ENCODE measurements at places on chromosomes 11 and 22.

- DNase-seq: no peak
Observed at GRCh38 chr11:35036639-35037038, 102.3 kb upstream of the CD44 start.

DNA sequence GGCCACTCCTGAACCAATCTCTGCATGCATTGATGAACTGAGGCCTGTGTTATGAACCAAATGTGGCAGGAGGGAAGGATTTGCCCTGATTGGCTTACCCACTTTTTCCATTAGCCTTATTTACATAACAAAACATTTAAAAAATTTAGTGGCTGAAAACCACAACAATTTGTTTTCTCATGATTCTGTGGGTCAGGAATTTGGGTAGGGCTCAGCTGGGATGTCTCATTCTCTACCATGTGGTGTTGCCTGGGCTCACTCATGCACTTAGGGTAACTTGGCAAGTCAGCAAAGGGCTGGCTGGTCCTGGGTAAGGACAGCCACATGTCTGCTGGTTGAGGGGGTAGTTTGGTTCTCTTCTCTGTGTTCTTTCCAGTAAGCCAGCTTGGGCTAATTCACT, 35.1 kb upstream of the CYP2R1 start:
- no peak for DNase-seq

DNA sequence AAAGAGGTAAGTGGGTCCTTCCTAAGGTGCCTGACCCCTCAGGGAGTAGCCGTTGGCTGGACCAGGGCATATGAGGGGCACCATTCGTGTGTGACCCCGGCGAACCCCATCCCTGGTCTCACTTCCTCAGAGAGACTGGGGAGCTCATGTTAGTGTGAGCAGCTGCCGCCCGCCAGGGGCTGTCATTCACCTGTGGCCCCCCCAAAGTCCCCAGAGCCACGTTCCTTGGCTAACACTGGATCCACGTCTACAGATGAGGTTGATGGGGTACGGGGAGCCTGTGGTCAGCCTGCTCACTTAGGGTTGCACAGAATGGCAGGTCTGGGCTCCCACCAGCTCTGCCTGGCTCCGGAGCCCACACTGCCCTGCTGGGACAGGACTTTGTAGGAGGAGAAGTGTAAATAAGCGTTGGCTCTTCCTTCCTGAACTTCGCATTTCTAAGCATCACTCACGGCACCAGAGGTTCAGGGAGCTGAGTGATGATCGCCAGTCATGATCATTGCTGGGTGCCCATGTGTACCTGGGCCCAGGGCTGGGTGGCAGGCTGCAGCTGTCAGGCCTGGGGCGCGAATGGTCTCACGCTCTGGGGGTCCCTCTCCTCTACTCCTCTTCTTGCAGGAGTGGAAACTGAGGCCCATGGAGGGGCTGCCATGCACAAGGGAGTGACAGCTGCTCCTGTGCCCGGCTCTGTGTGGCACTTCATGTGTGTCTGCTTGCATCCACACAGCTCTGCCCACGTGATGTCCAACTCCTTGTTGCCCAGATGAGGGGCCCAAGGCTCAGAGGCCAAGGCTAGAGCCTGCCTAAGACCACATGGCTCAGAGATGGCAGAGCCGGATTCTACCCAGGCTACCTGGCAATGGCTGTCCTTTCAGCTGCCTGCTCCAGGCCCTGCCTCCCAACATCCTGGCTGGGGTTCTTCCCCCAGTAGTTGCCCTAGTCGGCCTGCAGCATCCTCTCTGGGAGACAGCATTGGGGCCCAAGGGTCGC, 11.1 kb downstream of the TTC38 start:
- DNase-seq: no peak

DNA sequence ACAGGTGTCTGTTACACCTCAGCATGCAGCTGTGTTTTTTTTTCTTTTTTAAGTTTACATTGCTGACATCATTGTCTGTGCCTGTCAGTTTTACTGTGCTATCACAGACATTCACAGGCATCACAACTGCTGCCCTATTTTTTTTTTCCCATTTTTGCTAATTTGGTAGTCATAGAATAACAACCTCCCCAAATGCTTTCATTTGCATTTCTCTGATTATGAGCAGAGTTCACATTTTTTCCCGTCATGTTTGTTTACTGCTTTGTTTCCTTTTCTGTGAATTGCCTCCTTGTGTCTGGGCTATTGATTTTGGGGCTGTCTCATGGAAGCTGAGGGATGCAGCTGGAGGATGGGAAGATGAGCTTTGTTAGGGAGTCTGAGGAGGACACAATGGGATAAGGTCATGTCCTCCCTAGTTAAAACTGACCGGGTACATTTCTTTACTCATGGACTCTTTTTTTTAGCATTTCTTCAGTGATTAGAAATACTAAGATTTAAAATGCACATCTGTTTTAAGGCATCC, 155.1 kb downstream of the LDLRAD3 start:
- no peak for DNase-seq

DNA sequence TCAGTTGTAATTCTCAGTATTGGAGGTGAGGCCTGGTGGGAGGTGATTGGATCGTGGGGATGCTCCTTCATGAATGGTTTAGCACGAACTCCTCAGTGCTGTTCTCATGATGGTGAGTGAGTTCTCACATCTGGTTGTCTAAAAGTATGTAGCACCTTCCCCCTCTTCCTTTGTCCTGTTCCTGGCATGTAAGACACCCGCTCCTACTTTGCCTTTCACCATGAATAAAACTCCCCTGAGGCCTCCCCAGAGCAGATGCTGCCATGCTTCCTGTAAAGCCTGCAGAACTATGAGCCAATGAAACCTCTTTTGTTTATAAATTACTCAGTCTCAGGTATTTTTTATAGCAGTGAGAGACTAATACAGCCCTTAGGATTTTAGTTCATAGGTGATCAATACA, 191.5 kb downstream of the MAML2 start:
- no peak for DNase-seq

DNA sequence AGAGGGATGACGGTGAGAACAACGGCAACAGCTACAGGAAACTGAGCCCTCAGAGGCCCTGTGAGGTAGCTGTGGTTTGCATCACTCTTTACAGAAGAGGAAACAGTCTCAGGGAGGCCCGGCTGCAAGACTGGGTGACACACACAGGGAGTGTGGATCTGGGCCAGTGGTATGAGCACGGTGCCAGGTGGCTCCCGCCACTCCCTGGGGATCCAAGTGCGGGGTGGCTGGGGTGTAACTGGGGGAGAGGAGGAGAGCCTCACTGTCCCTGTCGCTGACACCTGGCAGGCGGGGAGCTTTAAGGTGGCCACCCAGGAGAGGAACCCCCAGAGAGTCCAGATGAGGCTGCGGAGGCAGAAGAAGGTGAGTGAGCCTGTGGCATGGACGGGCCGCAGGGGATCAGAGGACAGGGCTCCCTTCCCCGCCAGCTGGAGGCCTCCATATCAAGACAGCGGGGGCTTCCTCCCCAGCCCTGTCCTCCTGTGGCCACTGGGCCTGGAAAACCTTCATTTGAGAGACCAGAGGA, 5.6 kb downstream of the RGL4 start:
- DNase-seq: no peak

- DNase-seq: peak; percentile 73
Observed at GRCh38 chr11:78646564-78647185, 72.0 kb upstream of the NARS2 start.
